ENCODE measurements at places on chromosomes 11 and 22.
A peak's percentile ranks its signal among the peaks of the same experiment; 100 is the strongest.

DNA sequence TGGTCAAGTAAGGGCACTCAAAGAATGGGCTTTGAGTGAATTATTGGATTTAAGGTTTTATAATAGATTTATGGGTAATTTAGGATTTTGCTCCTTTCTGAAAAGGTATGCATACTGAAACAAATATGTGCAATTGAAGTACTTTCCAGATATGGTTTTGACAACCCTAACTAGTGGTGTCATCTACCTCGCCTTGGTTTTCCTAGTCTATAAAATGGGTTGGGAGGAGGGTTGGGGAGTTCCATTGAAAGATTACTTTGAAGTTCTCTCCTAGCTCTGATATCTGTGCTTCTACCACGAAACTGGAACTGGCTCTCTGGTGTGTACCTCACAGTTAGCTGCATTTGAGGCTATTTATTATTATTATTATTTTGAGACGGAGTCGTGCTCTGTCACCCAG is 431 bp upstream of the SPTBN2 start:
- no peak for DNase-seq

- DNase-seq = no peak
These were observed 415.9 kb downstream of the ETS1 start for GRCh38 chr11:128171506-128171905.

DNA sequence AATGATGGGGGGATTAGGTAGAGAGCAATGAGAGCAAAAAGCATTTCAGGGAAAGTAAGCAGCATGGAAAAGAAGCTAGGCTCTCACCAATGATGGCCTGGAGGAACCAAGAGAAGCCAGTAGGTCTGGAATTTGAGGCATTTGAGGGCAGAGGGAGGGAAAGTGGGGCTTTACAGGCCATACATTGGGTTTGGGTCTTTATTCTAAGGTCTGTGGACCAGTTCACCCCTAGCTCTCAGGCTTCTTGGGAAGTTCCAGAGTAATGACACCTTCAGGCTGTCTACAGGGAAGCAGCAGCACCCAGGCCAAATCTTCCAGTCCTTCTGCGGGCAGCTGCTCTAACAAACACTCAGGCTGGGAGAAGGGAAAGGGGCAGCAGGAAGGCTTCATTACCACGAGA is 29.4 kb downstream of the ARFGAP2 start:
- no peak for DNase-seq

DNA sequence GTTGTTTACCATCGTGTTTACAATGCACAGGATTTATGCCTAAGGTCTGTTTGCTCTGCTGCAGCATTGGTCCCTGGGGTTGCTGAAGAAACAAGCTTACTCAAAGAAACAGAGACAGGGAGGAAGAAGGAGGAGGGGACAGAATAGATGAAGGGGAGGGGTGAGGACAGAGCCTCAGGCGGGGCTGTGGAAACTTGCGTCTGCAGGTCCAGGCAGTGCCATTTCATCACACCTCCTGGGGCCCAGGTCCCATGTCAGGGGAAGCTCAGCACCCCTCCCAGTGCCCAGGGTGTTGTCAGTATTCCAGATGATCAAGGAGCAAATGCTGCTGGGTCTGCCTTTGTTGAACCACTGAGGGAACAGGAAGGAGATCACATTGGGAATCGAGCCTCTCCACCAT is 1406.8 kb downstream of the TBC1D22A start:
- no peak for DNase-seq

DNA sequence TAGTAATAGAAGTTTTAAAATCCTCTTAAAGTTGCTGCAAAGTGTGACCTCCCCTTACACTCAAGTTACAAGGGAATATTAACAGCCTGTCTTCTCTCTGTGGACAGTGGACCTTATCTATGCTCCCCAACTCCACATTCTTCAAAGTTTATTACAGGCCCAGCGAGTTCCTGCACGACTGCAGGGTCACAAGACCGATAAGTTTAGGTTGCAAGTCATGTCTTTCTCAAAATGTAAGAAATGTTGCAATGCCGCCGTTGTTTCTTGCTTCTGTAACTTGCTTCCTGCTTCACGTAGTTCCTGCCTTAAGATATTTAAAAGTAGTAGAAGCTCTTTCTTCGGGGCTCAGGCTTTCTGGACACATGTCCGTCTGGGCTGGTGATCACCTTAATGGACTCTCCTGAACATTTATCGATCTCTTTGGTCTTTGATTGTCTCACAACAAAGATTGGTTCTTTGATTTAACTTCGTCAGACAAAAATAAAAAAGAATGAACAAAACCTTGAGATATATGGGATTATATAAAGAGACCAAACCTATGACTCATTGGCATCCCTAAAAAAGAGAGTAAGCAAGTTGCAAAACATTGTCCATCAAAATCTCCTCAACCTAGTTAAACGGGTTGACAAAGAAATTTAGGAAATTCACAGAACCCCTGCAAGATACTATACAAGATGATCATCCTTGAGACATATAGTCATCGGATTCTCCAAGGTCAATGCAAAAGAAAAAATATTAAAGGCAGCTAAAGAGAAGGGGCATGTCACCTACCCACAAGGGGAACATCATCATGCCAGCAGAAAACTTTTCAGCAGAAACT is 45.4 kb upstream of the GLYAT start:
- no peak for DNase-seq

DNA sequence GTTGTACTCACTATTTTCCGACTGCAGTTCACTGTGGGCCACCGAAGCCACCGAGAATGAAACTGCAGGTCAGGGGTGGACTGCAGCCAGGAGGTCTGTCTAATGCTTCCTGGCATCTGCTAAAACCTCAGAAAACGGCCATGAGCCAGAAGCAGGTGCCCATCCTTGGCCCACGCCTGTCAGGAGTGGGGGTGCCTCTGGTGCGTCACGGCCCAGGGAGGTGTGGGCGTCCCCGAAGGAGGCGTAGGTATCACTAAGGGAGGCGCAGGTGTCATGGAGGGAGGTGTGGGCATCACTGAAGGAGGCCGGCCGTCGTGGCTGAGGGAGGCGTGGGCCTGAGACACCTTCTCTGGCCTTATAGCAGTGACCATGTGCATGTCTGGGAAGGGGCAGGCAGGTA is 456.2 kb downstream of the TBC1D22A start:
- no peak for DNase-seq

DNA sequence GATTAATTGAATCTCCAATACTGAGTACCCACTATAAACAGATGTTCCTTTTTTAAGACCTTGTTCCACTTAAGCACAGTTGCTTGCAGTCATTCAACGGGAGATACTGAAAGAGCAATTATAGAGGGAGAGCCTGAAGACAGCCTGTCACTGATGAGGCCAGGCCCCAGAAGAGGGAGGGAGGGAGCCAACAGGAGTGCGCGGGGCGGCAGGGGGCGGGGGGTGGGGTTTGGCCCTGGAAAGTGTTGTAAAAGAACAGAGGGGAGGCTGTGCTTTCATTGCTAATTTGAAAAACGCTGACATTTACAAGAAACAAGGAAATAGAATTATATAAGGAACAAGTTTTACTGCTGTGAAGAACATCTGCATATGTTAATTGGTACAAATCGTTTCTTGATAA is 53.1 kb downstream of the MAP6 start:
- DNase-seq = no peak

- peak; percentile 48 for DNase-seq
These were observed 1.4 kb downstream of the BDNF start for GRCh38 chr11:27698872-27699241.

DNA sequence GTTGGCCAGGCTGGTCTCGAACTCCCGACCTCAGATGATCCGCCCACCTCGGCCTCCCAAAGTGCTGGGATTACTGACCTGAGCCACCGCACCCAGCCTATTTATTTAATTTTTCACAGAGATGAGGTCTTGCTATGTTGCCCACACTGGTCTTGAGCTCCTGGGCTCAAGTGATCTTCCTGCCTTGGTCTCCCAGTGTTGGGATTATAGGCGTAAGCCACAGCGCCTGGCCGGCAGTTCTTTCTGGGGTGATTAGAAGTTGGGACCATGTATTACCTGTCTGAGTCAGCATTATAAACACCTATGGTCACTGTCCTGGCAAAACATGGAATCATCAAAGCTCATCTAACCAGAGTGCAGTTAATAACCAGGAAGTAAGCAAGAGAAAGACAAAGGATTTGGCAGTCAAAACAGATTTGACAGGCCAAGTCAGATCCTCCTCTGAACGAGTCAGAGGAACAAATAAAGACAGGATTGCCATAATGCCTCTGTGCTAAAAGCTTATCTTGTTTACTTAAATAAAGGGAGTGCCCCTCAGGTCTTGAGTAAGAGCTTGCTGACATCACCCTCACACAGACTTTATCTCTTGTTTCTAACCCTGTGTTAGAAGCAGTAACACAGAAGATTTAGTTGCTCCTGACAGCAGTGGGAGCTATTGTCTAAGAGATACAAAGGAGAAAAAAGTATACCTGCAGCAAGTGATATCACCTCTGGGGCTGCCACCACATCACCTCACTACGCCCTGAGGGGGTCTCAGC is 3.7 kb downstream of the SERPIND1 start:
- DNase-seq = no peak

Data from activated CD8-positive, alpha-beta memory T cell treated with anti-CD3 and anti-CD28 coated beads for 48 hours (primary cell).